ENCODE measurements at places on chromosomes 1 and 21. TPM values are rescaled to one million over a fixed set of nuclear protein-coding genes. Genes with fewer than 3 reads are reported as not detected.

The AMY2A gene
- total RNA-seq = not detected

The CHIT1 gene
- total RNA-seq = not detected

The LCE6A gene
- not detected for total RNA-seq

The FCRL6 gene
- not detected for total RNA-seq

The FMN2 gene
- not detected for total RNA-seq

The LRIF1 gene
- 13.0 TPM for total RNA-seq

The ZNF672 gene
- 20.1 TPM for total RNA-seq

The FMO1 gene
- total RNA-seq = not detected

The DIO1 gene
- total RNA-seq = not detected

The PADI3 gene
- total RNA-seq = not detected

The CR1L gene
- total RNA-seq = not detected

The GNPAT gene
- 44.1 TPM for total RNA-seq

The HSPA6 gene
- total RNA-seq = not detected

The ARHGEF11 gene
- total RNA-seq = 27.2 TPM

The KRTAP19-3 gene
- not detected for total RNA-seq

The HLX gene
- 39.1 TPM for total RNA-seq

Measured in endothelial cell of umbilical vein (primary cell).